ENCODE measurements at places on chromosomes 12 and 14.
A peak's percentile ranks its signal among the peaks of the same experiment; 100 is the strongest.

DNA sequence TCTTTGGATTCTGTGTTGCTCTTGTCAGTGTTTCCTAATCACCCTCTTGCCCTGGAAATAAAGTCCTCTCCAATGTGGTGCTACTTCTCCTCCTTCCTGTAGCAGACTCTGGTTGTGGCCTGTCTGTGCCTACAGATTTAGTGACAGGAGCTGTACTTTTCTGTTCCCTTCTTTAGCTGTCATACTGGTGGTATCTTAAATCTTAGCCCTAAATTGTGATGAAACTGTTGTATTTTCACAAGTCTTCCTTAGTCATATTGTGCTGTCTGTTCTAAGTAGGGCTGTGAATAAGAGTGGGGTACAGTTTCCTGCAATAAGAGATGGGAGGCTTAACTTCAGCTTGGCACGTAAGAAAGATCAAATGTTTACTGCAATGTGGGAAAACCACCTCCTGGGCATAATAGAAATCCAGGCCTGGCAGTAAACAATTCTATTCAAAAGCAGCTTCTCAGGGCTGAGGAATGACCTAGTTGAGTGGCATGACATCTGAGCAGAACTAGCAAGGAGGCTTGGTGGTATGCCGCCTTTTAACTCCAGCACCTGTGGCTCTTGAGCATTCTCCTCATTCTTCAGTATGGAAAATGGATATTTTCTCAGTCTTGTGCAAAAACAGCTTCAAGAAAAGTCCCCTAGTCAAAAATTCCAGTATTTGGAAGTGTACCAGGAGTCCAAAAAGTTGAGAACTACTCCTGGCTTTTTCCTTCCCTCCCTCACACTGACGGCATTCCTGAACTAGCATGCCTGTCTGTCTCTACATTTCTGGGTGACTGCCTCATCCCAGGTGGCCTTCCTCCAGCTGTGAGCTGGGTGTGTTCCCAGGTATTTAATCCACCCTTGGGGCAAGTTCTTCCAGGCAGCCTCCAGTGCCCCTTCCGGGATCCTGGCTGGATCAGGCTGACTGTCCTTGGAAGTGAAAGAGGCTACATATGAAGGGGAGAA is 19.5 kb downstream of the ANO6 start:
- peak; percentile 87 for DNase-seq

DNA sequence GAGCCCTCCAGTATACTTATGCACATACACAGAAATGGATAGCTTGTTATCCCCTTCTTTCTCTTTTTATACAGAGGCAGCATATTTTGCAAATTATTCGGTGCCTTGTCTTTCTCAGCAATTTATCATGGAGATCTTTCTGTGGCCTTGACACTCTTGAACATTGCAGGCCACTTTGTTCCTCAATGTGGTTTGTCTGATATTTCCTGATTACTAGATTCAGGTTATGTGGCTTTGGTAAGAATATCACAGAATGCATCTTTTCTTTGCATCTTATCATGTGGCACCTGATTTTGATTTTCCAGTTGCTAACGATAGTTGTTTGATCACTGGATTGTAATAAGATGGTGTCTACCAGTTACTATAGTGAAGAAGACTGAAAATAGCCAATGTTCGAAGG is 7.1 kb upstream of the SNRPF start:
- no peak for DNase-seq

- peak; percentile 76 for DNase-seq
Measured at GRCh38 chr12:29807129-29807528, 23.4 kb upstream of the TMTC1 start.

- DNase-seq: no peak
Measured at GRCh38 chr12:92359581-92360209, 214.0 kb upstream of the BTG1 start.

GRCh38 chr12:176321-177181 is 37.4 kb downstream of the SLC6A12 start:
- DNase-seq: peak; percentile 20

DNA sequence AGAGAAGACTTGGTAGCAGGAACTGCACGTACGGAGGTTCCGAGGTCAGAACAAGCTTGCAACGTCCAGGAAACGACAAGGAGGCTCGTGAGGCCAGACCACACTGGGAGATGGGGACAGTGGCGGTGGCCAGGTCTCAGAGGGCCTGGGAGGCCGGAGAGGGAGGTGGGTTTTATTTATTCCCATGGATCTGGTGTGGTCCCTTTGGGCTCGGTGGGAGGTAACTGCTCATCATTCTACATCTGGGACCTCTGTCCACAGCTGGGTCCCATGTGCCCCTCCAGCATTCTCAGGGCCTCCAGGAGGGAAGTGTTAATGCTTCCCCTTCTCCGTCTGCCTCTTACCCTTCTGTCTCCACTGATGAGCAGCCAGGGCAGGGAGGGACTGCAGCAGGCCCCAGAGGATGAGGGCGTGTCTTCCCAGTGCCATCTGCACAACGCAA is 35.7 kb upstream of the NCOR2 start:
- DNase-seq: no peak

- DNase-seq: no peak
Measured at GRCh38 chr14:49438256-49438770, 147.9 kb downstream of the RPS29 start.

- DNase-seq: peak; percentile 44
Measured at GRCh38 chr14:59852350-59852749, 18.2 kb downstream of the RTN1 start.

GRCh38 chr12:63845726-63846125 is 1.2 kb downstream of the SRGAP1 start:
- peak; percentile 70 for DNase-seq

- no peak for DNase-seq
Measured at GRCh38 chr12:118424884-118425283, 48.5 kb downstream of the SUDS3 start.

- DNase-seq: no peak
Measured at GRCh38 chr14:62796431-62796830, 248.8 kb downstream of the KCNH5 start.
